NCI-H510A treated with DMSO at 0.1 percent for 48 hours (cell line): ENCODE measurements at places on chromosomes 7 and 10.

DNA sequence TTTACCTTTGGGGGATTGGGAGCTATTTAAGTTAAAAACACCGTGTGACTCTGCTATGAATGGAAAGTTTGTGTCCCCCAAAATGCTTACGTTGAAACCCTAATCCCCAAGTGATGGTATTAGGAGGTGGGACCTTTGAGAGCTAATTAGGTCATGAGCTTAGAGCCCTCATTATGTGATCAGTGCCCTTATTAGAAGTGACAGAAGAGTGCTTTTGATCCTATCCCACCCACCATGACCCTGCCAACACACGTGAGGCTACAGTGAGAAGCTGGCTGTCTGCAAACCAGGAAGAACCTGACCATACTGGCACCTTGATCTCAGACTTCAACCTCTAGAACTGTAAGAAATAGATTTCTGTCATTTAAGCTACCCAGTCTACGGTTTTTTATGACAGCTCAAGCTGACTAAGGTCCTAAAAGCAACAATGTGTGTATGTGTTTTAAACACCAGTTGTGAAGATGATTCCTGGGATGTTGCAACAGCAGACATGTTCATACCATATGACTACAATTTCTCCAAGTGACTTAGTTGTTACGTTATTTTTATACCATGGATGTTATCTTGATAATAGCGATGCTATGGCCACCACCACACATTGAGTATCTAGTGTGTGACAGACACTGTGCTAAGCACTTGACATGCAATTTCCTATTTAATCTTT lies 124.4 kb downstream of the PIP4K2A start:
- DNase-seq = no peak

DNA sequence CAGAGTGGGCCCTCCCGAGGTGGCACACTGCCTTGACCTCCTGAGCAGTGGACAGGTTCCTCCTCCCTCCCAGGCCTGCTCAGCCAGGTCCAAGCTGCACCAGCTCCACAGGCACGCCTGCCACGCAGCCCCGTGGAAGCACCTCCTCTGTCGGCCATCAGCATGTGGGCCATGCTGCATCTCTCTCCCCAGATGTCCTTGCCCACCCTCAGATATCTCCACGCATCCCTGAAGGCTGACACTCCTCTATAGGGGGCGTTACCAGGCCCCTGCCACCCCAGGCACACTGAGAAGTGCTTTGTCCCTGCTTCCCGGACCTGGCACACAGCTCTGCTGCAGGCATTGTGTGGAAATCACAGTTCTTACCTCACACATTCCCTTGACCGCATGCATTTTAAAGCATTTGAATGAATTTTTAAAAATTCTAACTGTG lies 598.5 kb downstream of the SDK1 start:
- DNase-seq = no peak

DNA sequence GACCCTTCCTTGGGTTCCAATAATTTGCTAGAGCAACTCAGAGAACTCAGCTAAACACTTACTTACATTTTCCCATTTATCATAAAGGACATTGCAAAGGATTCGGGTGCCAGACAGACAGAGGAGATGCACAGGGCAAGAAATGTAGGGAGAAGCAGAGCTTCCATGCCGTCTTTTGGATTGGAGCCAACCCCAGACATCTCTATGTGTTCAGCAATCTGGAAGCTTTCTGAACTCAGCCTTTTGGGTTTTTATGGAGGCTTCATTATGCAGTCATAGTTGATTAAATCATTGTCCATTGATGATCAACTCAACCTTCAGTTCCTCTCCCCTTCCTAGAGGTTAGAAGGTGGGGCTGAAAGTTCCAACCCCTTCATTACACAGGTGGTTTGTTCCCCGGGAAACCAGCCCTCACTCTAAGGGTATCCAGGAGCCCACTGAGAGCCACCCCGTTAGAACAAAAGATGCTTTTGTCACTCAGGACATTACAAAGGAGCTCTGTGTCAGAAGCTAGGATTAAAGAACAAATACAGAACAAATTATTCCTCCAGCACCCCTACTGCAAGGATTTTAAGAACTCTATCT lies 211.9 kb upstream of the VSTM2A start:
- DNase-seq = no peak

- no peak for DNase-seq
Observed at GRCh38 chr10:12561307-12561706, 212.0 kb downstream of the CAMK1D start.

- no peak for DNase-seq
Observed at GRCh38 chr7:42017349-42017986, 219.5 kb downstream of the GLI3 start.

DNA sequence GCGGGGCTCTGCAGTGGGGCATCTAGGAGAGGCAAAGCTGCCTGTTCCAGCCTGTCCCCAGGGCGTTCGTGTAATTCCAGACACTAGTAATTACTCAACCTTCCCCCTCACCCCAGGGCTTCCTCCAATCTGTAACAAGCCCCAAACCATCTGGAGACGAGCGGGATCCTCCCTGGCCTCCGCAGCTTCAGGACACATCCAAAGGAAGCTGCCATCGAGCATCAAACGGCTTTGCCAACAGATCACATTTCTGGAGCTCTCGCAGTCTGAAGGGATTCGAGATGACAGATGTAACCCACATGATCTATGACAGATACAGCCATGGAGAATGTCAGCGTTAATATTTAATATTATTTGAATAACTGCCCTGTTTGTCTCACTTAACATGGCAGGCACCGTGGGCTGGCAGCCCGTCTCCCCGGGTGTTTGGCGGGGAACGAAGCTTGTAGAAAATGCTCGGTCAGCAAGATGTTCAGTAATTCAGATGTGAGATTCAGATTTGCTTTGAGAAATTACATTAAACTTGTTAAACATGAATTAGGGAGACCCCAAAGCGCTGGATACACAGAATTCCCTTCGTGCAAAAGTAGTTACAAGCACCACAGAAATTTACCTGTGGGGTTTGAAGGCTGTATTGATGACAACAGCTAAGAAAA lies 108.5 kb upstream of the C7orf33 start:
- DNase-seq = no peak

DNA sequence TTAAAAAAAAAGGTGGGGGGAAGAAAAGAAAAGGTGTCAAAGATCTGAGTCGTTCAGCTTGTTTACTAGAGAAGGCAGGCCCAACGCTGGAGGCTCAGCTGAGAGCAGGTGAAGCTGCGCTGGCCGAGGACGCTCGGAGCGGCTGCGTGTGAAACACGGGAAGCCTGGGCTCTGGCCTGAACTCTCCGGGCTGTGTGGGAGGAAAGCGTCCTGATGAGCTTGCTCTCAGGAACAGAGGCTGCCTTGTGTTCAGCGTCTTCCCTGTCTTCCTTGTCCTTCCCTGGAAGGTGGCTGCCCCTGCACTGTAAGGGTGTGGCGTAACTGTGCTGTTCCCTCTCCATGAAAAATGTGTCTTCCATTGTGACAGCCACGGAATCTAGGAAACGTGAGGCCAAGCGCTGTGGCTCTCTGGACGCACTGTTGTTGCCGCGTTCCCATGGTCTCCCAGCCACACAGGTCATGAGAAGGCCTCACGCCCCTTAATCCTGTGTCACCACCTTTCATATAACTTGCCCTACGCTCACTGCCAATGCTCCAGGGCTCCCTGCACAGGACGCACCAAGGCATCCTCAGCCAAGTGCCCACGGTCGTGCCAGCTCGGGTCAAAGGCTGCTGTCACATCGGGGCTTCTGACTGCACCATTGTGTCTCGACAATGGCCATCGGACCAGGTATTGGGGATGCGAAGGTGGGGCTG lies 15.8 kb downstream of the IL15RA start:
- no peak for DNase-seq

DNA sequence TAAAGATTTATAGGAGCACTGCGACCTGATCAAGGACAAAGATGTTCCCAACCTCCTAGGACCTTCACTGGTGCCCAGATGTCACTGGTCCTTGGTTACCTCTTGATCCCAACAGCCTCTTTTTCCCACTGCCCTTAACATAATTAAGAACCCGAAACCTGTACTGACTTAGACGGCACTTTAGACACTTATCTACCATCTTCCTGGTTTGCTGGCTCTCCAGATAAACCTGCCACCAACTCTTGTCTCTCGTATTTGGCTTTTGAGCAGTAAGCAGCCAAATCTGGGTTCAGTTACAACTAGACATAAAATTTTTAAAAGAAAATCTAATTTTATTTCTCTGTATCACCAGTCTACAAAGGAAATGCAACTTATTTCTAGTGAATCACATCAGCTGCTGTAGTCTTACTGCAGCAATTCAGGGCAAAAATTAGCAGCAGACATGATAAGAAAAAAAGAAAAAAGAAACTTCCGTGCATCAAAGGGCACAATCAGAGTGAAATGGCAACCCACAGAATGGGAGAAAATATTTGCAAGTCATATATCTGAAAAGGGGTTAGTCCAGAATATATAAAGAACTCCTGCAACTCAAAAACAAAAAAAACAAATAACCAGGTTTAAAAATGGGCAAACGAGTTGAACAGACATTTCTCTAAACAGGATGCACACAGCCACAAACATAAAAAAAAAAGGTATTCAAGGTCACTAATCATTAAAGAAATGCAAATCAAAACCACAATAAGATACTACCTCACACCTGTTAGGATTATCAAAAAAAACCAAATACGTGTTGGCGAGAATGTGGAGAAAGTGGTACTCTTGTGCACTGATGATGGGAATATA lies 9.4 kb downstream of the ASB13 start:
- DNase-seq = no peak

DNA sequence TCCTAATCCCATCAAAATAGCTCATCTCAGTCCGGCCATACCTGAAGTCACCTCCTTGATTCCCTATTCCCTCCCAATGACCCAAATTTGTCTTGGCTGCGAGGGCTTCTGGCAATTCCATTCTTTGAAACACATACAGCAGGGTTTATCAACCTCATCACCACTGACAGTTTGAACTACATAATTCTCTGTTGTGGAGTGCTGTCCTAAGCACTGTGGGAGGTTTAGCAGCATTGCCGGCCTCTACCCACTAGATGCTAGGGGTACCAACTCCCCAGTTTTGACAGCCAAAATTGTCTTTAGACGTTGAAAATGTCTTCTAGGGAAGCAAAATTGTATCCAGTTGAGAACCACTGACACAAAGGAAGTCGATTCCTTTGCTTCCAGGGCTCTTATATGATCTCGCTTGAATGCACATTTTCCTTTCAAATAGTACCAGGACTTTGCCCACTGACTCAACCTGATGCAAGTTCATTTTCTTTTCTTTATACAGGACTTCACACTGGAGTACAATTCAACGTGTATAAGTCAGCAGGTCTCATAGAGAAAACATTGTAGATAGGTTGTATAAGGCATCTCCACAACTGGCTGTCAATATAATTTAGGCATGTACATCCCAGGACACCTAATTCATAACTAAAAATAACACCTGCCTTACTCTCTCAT lies 133.3 kb downstream of the STRA8 start:
- no peak for DNase-seq

DNA sequence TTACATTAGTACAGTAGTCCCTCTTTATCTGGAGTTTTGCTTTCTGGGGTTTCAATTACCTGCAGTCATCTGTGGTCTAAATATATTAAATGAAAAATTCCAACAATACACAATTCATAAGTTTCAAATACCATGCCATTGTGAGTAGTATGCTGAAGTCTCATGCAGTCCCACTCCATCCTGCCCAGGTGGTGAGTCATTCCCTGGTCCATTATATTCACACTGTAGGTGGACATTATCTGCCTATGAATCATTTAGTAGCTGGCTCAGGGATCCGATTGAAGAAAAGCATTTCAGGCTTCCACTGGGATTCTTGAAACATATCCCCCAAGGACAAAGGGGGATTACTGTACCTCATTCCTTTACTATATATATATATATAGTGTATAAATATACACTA lies 298.2 kb upstream of the GALNT17 start:
- no peak for DNase-seq

DNA sequence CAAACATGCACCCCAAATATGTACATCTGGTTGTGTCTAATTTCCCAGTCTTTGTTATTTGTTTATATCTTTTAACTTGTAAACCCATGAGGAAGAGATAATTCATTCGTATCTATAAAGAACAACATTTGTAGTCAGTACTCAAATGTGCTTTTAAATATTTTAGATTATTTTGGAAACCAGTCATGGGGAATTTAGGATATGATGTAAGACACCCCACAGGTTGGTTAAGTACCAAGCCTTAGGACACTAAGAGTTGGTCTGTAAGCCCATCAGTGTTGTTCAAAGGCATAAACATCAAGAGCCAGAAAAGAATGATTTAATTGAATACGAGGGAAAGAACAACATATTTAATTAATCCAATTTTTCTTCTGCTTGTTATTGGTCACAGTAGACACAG lies 421.1 kb upstream of the SEMA3C start:
- DNase-seq = no peak
